Stimulated activated CD4-positive, alpha-beta T cell treated with anti-CD3 and anti-CD28 coated beads, Interleukin-1b, Interleukin-23, amount 100 ng/mL, for 1 hour (primary cell): ENCODE measurements at places on chromosomes 4 and X.

- no peak for DNase-seq
Observed at GRCh38 chr4:118997601-118998000, 108.9 kb downstream of the SYNPO2 start.

DNA sequence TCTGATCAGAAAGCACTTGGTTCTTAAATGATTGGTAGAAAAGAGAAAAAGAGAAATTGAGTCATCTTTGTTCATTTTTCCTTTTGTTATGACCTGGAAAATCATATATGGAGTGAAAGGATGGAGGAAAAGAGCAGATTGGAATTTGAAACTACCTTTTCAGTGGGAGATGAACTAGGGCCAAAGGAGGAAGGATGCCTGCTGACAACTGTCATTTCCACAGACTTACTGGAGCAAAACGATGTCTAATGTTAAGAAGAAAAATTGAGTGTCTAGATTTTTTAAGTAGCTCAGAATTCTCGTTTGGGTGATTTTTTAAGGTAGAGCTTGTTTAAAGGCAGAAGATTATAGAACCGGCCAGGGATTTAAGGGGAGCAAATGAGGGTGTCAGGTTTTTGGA lies 144.6 kb upstream of the KCNIP4 start:
- no peak for DNase-seq

DNA sequence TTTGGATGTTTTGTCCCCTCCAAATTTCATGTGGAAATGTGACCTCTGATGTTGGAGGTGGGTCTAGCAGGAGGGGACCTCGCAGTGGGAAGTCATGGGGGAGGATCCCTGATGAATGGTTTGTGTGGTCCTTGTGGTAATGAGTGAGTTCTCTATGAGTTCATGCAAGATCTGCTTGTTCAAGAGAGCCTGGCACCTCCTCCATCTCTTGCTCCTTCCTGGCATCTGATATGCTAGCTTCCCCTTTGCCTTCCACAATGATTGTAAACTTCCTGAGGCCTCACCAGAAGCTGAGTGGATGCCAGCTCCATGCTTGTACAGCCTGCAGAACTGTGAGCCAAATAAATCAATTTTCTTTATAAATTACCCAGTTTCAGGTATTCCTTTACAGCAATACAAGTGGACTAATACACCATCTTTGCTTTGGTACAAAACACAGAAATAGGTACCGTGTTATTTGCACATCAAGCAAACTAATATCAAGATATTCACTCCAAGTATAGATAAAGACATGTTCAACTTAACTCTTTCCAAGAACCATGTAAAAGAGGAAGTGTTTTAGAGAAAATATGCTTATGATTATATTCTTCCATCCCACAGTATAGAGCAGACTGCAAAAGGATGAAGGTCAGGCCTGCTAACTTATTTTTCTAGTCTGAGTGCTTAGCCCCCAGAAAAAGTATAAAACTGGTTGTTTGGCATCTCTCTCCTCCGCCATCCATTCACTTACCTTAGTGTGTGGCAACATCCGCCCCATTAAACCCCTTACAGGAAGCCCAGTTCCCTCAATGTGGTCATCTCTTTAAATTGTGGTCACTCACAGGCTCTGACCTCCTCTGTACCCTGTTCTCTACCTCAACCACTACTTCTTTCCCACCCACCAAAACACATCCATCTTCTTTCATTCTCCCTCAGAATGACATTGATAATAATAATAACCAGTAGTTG lies 6.7 kb downstream of the ARAP2 start:
- no peak for DNase-seq

GRCh38 chr4:77197361-77197760 lies 40.4 kb downstream of the CCNG2 start:
- DNase-seq = no peak

DNA sequence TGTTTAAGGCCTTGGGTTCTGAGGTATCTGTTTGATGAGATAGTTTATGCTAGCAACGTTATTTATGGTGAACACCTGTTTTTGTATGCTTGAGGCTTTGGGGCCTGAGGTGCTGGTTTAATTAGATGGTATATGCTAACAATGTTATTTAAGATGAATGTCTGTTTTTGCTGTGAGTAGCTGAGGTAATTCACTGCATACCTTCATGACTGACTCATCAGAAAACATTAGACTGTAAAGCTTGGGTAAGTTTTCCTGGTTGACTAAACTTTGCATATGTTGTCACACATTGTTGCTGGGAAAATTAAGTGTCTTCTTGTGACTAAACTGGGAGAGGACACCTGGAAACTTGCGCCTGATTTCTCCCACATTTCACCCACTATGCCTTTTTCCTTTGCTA lies 1026.6 kb downstream of the RAPGEF2 start:
- DNase-seq = no peak

- no peak for DNase-seq
Observed at GRCh38 chr4:34181891-34182290, 2062.4 kb downstream of the ARAP2 start.

DNA sequence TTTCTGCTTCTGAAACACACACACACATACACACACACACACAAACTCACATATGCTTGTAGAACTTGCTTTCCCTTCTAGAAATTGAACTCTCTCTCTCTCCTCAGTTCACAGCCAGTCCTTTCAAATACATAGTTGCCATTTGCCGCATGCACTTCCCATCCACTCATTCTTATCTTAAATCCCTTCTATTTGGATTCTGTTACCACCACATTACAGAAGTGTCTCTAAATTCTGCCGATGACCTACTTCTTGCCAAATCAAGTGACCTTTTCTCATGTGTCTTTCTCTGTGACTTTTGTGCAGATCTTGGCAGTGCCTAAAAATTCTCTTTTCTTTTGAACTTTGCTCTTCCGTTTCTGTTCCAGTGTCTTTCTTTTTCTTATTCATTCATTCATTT lies 7.5 kb upstream of the MYOZ2 start:
- DNase-seq = no peak

GRCh38 chr4:52585379-52585778 lies 73.7 kb downstream of the USP46 start:
- no peak for DNase-seq

DNA sequence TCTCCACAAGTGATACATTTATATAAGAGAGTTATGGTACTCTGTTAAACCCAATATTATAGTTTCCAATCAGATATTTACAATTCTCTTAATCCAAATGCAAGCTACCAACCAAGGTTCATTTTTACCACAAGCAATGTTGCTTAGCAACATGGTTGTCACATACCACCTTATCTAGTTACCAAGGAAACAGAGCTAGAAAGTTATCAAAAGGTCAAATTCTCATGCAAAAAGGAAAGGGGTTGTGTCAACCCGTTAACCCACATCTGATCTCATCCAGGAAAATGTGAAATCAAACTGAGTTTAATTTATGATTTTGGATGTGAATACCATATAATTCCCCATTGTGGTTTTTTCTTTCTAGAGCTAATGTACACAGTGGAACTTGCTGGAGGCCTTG lies 274.1 kb upstream of the MAGEB2 start:
- DNase-seq = no peak

- no peak for DNase-seq
Observed at GRCh38 chrX:104432321-104432720, 133.7 kb upstream of the IL1RAPL2 start.

DNA sequence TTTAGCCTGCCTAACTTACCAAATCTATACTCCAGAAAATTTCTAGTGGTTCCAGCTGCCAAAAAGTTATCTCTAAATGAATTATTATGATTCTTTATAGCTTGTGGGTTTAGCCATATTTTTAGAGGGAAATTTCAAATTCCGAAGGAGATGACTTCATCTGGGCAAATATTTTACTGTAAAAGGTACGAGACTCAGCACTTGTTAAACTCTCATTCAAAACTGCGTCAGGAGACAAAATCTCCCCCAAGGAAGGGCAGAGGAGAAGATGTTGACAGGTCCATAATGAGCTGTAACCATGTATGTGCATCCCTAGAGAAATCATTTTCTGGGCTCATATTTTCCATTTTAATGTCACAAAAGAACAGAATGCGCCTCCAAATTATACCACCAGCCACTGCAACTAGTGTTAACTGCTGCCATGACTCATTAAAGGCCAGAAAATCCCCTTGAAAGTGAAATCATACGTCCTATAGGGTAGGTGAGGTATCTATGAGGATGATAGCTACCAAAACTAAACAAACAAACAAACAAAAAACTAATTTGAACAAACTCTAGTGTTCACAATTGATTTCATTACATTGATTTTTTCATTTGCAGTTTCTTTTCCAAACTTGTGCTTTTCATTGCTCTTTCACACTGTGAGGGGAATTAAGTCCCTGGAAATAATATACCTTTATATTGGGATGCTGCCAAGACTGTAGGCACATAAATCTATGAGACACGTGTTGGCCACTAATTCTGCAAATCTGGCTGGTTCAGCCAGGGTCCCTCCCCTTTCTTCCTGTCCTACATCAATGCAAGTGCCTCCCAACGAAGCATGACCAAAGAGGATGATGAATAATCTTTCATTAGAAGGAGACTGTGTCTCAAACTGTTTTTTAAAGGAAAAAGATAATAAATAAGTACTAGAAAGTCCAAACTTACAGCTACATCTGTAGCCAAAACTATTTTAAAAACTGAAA lies 85.8 kb downstream of the ARHGAP6 start:
- no peak for DNase-seq

GRCh38 chr4:104989371-104989770 lies 157.3 kb upstream of the TET2 start:
- no peak for DNase-seq

- DNase-seq = no peak
Observed at GRCh38 chr4:130524057-130524456, 1428.1 kb downstream of the C4orf33 start.

- no peak for DNase-seq
Observed at GRCh38 chrX:149473092-149473491, 32.0 kb downstream of the IDS start.

DNA sequence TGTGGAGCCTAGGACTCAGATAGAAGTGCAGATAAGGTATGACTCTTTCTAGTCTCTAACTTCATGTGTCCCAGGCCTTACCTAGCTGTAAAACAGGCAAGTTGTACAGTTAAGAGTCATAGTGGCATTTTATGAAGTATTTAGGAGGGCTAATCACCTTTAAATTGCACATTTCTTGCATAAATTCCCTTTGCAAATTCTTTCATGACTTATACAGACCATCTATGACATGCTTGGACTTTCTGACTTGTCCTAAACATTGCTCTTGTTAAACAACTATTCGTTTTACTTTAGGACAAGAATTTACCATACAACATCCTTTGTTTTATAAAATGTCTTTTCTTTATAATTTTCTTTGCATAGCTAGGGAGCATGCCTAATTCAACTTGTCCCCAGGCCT lies 7.8 kb upstream of the RRAGB start:
- DNase-seq = no peak

DNA sequence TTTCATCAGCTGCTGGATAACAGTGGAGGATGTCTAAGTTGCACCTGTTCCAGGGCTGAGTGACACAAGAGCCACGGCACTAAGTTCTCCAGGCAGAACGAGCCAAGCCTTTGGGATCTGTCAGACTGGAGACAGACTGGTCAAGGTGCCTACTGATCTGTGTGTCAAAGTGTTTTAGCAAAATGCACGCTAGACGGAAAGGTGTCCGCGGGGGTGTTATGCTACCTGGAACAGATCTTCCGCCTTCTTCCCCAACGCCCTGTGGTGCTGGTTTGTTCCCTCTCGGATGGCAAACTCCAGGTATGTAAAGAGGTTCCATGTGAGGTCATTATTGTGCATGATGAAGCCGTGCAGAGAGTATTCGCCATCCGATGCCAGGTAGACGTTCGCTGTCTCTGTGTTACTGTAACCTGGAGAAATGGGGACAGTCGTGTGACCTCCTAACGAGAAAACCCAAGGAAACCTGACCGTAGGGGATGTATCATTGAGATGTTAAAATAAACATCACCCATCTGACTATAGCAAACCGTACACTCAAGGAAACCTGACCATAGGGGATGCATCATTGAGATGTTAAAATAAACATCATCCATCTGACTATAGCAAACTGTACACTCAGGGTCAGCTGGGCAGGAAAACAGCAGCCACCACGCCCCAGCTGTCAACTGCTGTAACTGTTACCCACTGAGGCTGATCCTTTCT lies 29.7 kb upstream of the SLC25A6 start:
- DNase-seq = no peak

DNA sequence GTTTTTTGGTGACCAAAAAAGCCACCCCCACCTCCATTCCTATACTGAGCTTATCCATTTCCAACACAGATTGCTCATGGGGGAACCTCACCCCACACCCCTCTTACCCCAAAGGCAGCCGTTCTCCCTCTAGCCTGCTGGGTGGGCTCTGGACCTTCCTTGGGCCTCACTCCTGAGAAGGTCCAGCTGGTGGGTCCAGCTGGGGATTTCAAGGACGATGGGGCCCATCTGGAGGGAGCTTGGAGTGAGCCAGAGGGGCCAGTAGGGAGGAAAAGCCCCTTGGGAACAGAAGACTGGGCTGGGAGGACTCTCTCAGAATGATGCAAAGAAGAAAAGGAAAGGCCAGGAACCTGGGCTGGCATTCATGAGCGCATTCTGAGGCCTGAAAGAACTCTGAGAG lies 42.0 kb upstream of the PJA1 start:
- DNase-seq = no peak

DNA sequence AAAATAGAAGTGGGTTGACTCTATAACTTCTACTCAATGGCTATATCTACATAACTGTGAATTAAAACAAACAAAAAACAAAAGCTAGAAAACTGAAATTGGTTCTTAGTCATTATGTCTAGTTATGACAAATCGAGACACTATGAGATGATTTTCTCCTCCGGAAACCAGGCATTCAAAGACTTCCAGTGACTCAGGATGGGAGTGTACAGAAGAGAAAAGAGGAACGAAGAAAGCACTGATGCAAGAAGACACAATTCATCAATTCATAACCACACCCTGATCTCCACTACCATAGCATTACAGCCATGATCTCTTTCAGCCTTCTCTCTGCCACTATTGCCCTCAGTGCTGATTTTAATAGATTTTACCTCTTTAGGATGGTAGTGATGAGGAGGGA lies 253.6 kb downstream of the CBLL2 start:
- no peak for DNase-seq

DNA sequence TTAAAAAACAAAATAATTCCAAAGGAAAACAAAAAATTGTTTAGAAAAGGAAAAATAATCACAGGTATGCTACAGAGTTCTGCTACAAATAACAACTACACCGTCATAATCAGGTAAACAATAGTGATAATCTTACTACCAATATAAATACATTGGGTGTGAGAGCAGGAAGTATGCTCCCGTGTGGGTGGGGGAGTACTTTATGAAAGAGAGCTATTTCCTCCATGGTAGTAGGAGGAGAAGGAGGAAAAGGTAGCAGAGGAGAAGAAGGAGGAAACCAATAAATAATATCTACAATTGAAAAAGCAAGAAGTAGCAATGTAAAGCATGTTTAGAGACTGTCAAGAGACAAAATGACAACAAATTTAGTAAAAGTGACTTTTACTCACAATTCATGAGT lies 35.1 kb downstream of the TEC start:
- no peak for DNase-seq

- no peak for DNase-seq
Observed at GRCh38 chr4:184826691-184827270, 1.0 kb upstream of the ACSL1 start.

DNA sequence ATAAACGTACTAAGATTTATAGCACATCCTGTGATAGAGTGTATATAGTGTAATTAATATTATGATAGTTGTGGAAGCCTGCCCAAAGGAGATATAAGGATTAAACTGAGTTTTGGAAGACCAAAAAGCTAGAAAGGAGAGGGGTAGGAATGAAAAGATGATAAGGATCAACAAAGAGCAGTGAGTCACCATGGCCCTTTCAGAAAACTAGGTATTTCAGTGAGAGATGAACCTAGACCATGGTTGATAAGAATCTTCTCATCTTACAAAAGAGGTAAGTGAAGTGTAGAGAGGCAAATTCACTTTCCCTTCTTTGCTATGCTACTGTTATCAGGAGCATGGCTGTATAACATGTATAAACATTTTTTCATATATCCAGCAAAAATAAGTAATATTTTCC lies 133.8 kb upstream of the PLAC1 start:
- DNase-seq = no peak
